Chondrocyte (in vitro differentiated cells): ENCODE measurements at places on chromosomes 5 and 9.

DNA sequence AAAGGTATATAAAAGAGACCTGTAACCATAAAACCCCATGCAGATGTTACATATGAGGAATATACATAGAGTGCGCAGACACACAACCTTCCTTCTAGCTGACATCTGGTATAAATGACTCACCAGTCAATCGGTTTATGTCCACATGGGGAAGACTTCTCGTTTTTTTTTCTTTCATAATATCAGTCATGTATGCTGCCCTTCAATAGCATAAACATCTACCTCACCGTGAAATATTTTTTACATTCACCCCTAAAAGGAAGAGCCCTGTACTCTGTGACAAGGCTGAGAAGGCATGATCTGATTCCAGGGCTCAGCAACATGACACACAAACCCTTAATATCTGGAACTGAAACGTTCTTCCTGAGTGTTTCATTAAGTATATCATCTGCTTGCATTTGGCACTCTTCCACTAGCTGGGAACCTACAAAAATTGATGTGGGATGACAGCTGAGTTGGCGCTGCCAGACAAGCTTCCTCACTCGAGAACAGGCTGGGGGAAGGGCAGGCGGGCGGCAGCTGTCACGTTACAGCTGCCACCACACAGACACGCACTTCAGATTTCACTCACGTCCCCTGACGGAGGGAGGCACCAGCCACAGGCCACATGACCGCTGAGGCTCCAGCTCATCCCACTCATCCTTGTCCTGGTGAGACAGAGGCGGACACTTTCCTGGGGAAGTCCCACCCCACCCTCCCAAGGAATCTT, 74.2 kb downstream of the SHB start:
- no peak for DNase-seq

GRCh38 chr9:88995627-88996026, 4.4 kb downstream of the S1PR3 start:
- DNase-seq, result no peak

- no peak for DNase-seq
Measured at GRCh38 chr5:114255260-114255659, 106.6 kb upstream of the KCNN2 start.

- DNase-seq, result no peak
Measured at GRCh38 chr9:114313186-114313585, 9.7 kb upstream of the ORM1 start.

GRCh38 chr9:110125763-110126351, 82.1 kb downstream of the C9orf152 start:
- no peak for DNase-seq

GRCh38 chr5:73232266-73233041, 59.5 kb downstream of the TMEM174 start:
- DNase-seq, result no peak

DNA sequence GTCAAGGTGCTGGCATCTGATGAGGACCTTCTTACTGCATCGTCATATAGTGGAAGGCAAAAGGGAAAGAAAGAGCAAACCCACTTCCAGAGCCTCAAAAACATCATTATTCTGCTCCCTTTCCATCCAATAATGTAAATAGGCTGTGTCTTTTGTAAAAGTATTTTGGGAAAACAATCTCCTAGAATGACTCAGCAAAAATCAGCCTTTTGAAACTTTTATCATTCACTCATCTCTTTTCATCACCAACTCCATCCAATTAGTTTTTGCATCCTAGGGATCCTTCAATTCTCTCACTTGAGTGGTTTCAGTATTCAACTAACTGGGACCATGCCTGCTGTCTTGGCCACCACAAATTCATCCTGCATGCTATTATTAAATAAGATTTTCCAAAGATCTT, 39.8 kb upstream of the TLR4 start:
- no peak for DNase-seq

DNA sequence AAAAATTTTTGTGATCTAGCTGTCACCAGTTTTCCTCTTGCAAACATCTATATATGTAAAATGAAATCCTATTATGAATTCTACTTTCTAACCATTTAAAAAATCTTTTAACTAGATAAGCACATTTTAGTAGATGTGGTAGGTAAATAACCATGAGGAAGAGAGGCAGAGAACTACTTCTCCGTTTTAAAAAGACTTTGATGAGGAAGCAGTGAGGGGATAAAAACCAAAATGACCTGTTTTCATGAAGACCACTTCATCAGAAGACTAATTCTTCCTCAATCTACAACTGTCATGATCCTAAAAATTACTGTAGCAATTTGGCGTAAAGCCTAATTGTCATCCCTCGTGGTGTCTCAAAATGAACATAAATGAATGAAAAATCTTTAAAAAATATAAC, 15.7 kb upstream of the ERBIN start:
- no peak for DNase-seq

DNA sequence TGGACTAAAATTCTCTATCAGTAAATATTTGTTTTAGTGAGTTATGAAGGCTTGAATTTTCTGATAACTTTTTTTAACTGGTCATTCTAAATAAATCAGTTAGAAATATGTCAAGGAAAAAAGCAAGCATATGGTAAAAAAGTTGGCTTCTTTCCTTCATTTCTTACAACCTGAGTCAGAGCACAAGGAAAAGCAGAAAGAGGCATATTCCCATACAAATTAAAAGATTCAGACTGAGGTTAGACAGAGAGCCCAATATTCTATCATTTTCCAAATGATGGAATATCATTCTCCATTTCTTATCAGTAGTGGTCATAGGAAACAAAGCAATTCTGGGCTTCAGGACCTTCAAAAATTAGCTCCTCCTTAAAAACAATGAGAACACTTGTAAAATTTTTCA, 732.1 kb downstream of the MAT2B start:
- no peak for DNase-seq

GRCh38 chr9:16316911-16317817, 553.3 kb downstream of the BNC2 start:
- DNase-seq, result no peak

GRCh38 chr9:30932226-30932625, 1452.2 kb upstream of the ACO1 start:
- no peak for DNase-seq

GRCh38 chr5:66742083-66742895, 146.1 kb downstream of the MAST4 start:
- no peak for DNase-seq

DNA sequence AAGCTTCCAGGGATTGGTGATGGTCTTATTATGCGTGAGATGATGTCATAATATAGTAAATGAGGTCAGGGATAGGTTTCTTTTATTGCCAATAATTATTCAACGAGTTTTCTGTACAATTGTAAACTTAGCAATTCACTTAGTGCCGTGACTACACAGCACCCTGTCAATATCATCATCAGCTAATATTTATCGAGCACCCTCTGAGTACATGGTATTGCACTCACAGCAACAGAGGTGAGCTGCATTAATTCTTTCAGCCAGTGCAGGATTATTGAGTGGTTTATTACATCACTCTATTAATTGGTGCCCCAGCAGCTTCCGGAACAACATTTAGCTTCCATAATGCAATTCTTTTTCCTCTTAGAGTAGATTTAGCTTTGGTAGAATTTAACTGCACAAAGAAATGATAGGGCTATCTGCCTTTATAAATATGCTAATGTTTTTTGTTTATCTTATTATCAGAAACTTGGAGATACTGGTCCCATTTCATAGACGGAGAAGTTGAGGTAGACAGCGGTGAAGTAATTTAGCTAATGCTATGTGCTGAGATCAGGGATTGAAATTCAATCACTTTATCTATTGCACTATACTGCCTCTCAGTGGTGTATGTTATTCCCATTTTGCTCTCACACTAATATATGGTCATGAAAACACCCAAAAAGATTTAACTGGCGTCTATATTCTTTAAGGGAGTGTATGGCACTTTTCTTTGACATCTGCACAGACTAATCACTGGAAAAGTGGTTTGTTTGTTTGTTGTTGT, 726.1 kb upstream of the WWC1 start:
- no peak for DNase-seq

DNA sequence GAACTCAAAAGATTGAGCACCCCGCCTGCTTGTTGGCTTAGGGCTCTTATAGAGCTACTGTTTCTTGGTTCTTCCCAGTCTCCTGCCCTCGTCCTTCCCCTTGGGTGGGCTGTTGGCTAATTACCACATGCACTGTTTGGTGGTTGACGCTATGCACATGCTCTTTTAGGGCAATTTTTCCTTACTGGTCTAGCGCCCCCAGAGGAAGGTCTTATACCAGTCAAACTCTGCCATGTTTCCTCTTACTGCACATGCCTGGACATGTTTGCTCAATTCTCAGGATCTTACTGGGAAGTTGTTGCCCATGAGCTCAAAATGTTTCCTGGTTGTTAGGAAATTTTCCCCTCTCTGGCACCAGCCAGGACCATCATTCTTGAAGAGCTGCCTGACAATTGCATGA, 101.9 kb downstream of the SLC28A3 start:
- no peak for DNase-seq
